ENCODE measurements at places on chromosomes 5 and 9.

- DNase-seq: no peak
These were observed 44.0 kb downstream of the LYRM7 start for GRCh38 chr5:131214609-131215227.

DNA sequence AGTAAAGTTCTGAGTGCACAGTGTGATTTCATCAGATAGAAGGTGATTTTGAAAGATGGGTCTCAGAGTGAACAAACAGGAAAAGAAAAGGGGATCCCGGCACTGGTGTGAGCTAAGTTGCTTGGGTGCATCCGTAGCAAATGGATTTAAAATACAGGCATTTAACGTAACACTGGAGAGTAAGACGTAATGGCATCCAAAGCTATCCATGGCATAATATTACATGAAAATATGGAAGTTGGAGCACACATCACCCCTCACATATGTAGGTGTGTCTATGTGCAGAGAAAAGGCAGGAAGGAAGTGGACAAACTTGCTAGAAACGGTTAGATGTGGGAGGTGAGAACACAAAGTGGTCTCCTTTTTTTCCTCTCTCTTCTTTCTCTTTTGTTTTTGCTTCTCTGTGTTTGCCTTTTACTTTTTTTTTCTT, 38.2 kb upstream of the SEMA4D start:
- no peak for DNase-seq

- DNase-seq: no peak
These were observed 400.4 kb downstream of the OSTF1 start for GRCh38 chr9:75488719-75489110.

DNA sequence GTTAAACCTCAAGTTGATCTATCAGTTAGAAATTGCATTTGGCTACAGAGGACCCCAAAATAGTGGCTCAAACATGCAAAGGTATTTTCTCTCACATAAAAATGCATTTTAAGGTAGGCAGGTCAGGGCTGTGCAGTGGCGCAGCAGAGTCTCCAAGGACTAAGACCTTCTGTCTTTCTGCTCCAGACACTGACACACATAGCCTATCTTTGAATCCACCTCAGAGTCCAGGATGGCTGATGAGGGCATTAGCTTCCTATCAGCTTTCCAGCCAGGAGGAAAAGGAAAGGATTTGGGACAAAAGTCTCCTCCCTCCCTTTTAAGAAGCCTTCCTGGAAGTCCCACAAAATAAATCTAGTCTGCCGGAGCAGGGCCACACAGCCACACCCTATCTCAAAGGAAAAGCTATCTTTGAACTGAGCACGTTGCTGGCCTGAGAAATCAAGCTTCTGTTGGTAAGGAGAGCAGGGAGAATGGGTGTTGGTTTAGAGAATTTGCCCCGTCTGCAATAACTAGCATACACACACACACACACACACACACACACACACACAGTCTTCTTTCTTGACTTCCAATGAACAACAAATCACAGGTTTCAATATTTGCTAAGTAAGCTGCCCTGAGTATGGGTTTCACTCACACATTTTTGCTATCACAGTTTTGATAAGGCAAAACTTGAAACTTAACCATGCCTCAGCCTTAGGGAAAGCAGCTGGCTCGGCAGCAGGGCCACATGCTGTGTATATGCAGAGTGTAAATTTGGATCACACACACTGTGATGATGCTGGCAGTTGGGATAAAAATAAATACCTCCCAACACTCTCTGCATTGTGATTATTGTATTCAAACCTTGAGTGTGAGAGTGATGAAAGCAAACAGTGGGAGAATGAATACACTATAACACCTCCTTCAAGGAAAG, 116.6 kb upstream of the MAP3K1 start:
- DNase-seq: no peak

DNA sequence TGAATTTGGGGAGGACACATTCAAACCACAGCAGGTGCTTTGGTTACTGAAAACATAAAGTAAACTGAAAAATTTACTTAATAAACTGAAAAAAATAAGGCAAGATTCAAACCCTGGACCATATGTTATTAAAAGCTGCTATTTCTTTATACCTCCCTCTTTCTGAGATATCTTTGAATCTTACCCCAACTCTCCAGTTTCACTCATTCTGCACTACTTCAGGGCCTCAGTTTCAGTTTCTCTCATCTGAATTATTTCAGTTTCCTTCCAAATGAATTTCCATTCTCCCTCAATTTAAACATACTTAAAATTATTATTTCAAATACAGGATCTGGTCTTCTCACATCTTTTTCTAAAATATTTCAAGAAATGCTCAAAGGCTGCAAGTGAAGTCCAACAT, 4.9 kb upstream of the OXCT1 start:
- no peak for DNase-seq

DNA sequence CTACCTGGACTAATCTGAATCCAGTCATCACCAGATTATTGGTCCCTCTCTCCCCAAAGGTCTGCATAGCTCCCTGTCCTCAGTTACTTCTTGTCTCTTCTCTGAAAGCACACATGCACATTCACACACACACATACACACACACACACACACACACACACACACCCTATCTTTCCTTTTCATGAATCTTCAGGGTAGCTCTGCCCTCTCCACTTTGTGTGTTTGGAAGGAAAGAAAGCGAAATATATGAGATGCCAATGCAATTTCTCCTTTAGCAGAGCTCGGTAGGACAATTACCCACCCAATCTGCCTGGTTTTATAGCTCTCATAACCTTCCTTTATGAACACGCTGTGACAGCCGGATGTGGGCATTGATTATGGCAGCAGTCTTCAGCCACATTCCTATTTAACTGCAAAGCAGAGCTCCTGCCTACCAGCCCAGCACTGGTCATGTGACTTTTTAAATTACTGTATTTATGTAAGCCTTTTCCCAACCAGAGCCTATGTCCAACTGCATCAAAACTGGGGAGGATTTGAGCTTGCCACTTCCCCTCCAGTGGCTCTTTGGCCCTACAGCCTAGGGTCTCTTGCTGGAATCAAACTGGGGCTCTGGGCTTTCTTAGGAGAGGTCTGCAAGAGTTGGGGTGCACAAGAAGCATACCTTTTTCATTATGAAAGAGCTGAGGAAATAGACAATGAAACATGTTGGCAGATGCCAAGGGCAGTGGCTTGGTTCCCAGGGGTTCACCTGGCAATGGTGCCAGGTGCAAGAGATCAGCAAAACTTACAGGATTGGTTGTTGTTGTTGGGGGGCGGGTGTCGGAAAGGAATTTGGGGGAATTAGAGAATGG, 20.8 kb upstream of the MATR3 start:
- peak; percentile 59 for DNase-seq

GRCh38 chr5:111859533-111860270, 102.7 kb upstream of the NREP start:
- peak; percentile 91 for DNase-seq

DNA sequence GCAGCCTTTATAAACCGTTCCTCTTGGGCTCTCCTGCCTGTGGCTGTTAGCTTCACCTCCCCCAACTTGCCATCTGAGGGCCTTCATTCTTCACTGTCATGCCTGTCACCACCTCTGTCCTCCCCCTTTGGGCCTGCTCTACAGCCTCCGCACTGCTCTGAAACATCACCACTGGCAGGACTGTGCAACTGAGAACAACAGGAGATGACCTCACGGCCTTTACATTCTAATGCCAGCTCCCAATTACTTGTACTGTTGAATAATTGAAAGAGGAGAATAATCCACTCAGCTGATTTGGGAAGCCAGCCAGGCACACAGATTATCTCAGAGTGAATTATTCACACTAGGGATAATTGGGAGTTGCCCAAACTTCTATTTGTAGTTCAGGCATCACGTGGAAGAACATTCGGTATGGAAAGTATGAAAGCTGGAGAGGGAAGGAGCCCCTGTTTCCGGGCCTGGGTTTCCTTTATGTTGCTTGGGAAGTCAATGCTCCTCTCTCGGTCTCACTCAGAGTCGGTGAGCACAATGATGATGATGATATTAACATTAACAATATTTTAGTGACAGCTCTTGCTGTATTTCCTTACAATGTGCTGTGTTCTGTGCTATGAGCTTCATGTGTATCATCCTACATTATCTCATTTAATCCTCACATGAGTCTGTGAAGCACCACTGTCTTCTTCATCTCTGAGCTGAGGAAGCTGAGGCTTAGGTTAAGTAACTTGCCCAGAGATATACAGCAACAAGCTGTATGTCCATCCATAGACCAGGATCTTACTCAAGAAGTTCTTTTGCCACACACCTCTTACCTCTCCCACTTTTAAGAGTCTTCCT, 99.3 kb upstream of the LRRTM2 start:
- peak; percentile 76 for DNase-seq

DNA sequence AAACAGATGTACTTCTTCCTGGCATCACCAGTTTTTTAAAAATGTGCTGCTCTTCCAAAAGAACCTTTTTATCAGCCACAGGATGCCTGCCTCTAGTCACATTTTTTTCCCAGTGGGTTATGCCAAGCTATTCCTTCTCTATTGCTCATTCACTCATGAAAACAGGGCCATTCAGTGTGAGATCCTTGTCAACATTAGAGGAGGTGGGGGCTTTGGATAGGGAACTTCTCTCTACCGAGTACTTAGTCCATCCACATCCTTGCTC, 3.1 kb downstream of the TMEM252 start:
- no peak for DNase-seq

GRCh38 chr5:99068944-99069650, 140.3 kb upstream of the CHD1 start:
- no peak for DNase-seq

GRCh38 chr5:173557123-173557903, 59.1 kb downstream of the BOD1 start:
- DNase-seq: peak; percentile 4

- peak; percentile 60 for DNase-seq
These were observed 53.2 kb downstream of the IPPK start for GRCh38 chr9:92616655-92617111.

DNA sequence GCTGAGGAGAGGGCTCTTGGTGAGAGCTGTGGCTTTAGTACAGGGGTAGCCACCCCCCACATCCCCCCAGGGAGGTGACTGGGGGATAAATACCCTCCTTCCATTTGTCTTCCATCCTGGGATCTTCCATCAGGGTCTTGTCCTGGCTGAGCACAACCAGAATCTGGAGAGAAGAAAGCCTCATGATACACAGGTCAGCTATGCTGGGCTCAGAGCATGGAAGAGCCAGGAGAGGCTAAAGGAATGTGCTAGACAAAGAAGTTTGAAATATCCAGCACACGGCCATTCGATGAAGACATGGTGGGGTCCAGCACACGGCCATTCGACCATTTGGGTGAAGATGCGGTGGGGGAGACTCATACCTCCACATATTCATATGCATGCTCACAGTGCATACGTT, 30.0 kb downstream of the ROPN1L start:
- DNase-seq: peak; percentile 68

GRCh38 chr5:168592014-168592368, 12.8 kb upstream of the PANK3 start:
- peak; percentile 79 for DNase-seq

GRCh38 chr5:72353046-72353445, 32.9 kb downstream of the PTCD2 start:
- DNase-seq: peak; percentile 43

GRCh38 chr9:120394058-120394669, 185.8 kb downstream of the CDK5RAP2 start:
- DNase-seq: peak; percentile 94

DNA sequence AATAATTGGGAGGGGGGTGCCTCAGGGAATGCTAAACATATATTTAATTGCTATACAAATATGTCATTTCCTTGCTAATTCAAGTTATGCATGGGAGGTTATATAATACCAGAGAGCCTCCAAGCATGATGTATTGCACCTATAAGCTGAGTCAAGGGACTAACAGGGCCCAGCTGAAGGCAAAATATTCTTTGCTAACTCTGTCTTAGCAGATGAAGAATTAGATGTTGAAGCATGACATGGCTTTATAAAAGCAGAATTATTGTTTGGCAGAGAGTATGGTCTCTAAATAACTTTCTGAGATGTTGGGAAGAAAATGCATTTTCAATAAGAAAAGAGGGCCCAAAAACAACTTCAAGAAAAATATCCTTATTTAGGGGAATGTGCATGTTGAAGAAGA, 60.4 kb downstream of the SGCD start:
- DNase-seq: no peak

GRCh38 chr5:60340965-60341471, 358.9 kb downstream of the DEPDC1B start:
- DNase-seq: no peak

- peak; percentile 1 for DNase-seq
These were observed 98.2 kb downstream of the CSNK1G3 start for GRCh38 chr5:123610209-123610608.

- DNase-seq: no peak
These were observed 1057.7 kb upstream of the DMAC1 start for GRCh38 chr9:8857068-8857925.

GRCh38 chr5:168578006-168578405, 1.2 kb downstream of the PANK3 start:
- peak; percentile 25 for DNase-seq

- no peak for DNase-seq
These were observed 820.5 kb downstream of the PTPRD start for GRCh38 chr9:9792144-9792857.

DNA sequence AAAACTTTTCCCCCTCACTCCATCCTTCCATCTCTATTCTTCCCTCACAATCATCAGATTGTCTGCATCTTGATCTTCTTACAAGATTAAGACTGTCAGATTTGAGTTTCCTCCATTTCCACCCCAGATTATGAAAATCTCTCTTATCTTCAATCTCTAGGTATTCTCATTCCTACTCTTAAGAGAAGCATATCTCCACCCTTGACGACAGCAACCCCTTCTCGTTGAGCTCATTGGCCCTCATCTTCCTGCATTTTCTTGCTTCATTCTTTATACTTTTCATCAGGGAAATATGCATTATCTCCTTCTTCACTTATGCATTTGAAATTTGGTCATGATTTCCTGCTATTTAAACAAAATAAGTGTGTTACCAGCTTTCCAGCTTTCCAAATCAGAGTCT, 301.3 kb downstream of the DNAH5 start:
- DNase-seq: no peak

GRCh38 chr5:142810743-142811290, 40.6 kb downstream of the ARHGAP26 start:
- no peak for DNase-seq

GRCh38 chr9:92762781-92763708, 1.6 kb downstream of the BICD2 start:
- DNase-seq: no peak

DNA sequence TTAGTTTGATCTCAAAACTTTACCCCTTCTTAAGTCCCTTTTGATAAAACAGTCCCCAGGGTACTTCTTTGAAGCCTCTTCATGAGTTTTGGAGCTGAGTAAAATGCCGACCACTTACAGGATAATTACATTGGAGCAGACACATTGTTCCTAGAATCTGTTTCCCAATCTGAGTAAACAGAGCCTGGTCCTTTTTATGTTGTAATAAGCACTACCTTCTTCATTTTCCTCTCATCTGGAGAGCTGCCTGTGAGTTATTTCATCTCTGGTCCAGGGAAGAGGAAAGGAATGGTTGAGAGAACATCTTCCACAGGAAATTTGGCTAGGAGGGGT, 26.3 kb upstream of the GALNT10 start:
- no peak for DNase-seq

DNA sequence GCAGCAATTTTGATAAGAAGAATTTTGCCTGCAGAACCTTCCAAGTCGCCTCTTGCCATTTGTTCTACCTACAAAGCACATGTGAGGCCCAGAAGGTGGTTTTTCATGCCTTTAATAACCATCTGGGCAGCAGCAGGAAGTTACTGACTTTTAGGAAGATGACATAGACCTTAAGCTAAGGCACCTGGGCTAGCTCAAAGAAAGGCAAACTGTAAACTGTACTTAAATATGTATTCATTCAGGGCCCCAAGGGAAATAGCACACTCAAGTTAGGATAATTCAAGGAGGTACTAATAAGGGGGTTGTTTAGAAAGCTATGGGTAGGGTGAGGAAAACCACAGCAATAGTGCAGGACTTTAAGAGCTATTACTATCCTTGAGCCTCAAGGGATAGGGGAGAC, 57.3 kb upstream of the HSPB3 start:
- no peak for DNase-seq

All from AG10803 (cell line).